Ecto neural progenitor cell (in vitro differentiated cells): ENCODE measurements at places on chromosomes 3 and 15.

DNA sequence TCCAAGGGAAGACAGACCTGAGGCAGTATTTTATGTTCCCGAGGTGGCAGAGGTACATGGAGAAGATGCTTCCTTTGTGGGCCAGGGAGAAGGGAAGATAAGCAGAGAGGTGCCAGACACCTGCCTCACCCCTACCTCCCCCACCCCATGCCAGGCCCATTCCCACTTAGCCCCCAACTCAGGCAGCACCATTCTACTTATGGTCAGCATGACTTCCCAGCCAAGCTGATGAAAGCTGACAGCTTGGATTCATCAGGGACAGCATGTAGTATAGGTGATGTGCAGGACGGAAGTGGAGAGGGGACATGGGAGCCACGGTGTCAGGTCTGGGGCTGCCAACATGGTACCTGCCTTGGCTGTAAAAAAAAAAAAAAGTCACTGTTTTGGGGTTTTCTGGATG, 57.5 kb upstream of the CSPG4 start:
- no peak for DNase-seq

DNA sequence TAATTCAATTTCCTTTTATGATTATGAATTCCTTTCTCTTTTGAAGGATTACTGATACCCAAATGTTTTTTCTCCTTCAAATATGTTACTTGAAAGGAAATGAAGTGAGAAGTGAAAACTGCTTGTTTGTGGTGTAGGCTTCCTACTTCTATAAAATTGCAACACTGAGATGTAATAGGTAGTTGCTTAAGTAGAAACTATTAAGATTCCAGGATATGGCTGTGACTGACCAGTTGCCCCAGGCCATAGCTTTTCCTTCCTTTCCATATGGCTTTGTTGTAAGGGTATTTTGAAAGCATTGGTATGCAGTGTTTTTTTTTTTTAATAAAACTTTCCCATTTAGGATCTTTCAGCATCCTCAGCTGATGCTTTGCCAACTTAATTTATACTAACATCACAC, 28.5 kb downstream of the DNAJC13 start:
- no peak for DNase-seq

DNA sequence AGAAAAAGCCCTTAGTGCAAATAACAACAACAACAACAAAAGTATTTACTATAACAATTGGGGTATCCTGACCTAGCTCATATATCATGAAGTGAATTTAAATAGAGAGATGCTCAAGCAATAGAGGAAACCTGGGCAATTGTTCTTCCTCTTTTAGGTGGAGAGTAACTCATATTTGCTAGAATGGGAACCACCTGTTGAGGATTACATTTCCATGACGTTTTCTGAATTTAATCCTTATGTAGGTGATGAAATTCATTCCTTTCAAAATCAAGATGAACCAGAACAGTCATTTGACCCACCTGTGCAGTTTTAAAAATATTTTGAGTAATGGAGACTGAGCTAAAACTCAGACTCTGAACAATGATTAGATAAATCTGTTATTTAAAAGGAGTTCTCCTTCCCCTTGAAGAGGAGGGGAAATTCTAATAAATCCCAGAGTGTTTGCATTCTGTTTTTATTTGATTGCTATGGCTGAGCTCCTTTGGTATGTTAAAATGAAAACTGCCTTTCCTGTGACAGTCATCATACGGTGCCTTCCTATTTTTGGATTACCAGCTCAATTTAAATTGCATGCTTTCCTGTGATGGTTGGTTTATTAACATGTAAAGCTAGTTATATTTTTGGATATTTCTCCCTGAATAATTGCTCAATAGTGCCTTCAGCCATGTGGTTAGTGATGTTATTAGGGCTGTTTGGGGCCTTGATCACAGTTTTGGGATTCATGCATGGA, 24.3 kb downstream of the VPS8 start:
- no peak for DNase-seq

DNA sequence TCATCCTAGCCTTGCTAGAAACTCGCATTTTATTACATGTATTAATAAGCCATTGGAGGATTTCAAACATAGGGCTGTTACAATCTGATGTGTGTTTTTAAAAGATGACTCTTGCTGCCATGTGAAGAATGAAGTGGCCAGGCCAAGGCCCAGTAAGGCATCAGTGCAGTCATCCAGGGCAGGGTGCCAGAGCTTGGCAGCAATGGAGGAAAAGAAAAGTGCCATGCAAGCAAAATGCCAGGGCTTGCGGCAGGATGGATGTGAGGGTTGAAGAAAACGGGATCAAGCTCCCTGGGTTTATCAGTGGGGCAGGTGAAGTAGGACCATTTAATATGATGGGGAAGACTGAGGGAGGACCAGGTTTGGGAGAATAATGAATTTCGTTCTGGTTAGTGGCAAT, 183.6 kb downstream of the MINAR1 start:
- DNase-seq, result no peak

GRCh38 chr3:99970198-99970597, 144.1 kb downstream of the FILIP1L start:
- no peak for DNase-seq
